Hindlimb muscle (tissue), 1 donor: ENCODE measurements at places on chromosomes 3 and 15.

GRCh38 chr3:55369141-55369847, 117.8 kb downstream of the WNT5A start:
- DNase-seq: no peak

DNA sequence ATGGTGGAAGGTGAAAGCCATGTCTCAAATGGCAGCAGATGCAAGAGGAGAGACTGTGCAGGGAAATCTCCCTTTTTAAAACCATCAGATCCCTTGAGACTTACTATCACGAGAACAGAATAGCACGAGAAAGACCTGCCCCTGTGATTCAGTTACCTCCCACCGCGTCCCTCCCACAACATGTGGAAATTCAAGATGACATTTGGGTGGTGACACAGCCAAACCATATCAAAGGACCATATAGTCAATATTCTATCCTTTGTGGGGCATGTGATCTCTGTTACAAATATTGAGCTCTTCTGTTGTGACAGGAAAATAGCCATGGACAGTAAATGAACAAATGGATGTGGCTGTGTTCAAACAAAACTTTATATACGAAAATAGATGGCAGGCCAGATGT, 77.2 kb upstream of the ACKR4 start:
- no peak for DNase-seq

DNA sequence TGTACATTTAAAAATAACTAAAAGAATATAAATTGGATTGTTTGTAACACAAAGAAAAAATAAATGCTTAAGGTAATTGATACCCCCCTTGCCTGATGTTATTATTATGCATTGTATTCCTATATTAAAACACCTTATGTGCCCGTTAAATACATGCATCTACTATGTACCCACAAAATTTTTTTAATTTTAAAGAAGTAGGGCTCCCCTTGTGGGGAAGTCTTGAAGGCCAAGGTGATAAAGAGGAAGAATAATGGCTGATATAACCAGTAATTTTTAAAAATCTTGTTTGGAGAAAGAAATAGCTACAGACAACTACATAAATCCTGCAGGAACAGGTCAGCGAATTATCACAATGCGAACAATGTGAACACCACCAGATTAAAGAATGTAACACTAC, 451.7 kb upstream of the ARHGEF26 start:
- DNase-seq: no peak

DNA sequence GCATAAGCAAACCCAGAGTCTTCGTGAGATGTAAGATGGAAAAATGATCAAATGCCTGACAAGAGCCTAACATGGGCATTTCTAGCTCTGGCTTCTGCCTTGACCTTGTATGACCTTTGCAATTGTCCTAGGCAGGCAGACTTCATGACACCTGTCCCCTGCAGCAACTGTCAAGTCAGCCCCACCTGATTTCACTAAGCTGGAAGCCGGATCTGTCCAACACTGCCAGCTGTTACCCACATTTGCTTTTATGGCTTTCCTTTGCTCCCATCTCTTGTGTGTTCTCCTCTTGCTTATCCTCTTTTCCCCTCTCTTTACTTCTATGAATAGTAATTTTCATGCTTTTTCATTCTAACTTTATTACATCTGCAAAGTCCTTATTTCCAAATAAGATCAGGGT, 48.5 kb upstream of the TNIK start:
- DNase-seq: no peak

- DNase-seq: peak; percentile 80
Observed at GRCh38 chr3:151538456-151539393, 77.9 kb upstream of the IGSF10 start.

DNA sequence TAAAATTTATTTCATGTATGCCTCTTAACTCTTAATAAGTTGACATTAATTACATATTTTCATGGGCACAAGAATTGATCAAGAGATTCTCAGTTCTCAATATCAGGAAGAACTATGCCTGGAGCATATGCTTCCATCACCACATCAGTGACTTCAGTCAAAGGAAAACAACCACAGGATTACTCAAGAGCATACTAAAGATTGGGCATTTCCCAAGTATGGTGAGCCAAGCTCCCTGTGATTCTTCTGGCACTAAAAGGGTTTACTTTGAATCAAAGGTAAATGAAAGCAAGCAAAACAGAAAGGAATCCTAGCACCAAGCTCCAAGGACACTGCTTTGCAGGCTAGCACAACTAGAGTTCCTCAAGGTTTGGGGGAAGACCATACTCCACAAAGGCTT, 44.6 kb downstream of the FMN1 start:
- DNase-seq: no peak

DNA sequence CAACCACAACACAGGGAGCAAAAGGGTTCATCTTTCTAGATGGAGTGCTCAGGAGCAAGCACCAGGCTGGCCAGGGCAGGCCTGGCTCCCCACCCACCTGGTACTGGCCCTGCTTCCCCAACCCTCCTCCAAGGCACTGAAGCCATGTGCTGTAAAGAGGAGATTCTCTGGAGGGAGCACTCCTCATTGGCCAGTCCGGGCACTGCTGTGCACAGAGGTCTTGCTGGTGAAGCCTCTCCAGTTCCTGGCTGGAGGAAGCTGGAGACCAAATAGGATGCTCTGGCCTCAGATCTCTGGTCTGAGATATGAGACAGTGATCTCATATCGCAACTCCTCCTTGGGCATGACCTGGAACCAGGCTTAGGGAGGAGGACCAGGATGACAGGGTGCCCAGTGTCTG, 7.7 kb upstream of the SEMA3F start:
- DNase-seq: no peak

DNA sequence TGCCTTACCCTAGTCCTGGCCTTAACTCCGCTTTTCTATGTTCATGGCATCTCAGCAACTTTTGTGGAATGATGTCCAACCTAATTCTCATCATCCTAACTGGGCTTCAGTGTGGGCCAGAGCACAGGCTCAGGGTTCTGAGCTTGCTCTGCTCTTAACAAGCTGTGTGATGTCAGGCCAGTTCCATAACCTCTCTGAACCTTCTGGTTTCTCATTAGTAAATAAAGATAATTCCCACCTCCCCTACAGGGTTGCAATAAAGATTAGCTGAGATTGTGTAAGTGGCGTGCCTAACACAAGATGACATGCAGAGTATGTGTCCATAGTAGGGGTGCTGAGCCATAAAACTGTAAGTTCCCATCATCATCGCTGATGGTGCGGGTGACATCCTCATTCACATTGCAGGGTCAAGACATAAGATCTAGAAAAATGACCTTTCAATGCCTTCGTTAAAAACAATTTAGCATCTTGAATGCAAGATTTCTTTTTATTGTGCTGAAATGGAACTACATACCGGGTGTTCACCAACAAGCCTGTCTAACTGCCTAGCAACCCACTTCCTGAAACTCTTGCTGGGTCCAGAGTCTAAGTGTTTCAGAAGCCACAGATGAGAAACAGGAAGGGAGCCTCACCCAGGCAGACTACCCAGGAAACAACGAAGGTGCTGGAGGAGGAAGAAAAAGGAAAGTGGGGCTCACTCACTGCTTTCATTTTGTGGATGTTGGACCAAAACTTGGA, 36.2 kb downstream of the CDCP1 start:
- DNase-seq: no peak

DNA sequence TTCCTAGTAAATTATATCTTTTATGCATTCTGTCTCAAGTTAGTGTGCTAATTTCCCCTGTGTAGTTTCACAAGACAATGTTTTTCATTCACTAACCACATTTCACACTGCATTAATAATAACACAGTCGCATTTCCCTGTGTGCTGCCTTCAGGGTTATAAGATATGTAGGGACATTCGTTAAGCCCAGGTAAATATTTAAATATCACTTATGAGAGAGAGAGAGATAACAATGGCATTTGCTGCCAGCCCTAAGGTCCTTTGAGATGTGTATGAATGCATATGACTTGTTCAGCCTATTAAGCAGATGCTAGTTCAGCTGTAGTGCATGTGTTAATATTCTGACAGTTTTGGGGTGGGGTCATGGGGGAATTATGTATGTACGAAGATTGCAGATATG, 876.7 kb downstream of the NAALADL2 start:
- DNase-seq: no peak
